ACHN (cell line): ENCODE measurements at places on chromosomes 12 and 14.
A peak's percentile ranks its signal among the peaks of the same experiment; 100 is the strongest.

DNA sequence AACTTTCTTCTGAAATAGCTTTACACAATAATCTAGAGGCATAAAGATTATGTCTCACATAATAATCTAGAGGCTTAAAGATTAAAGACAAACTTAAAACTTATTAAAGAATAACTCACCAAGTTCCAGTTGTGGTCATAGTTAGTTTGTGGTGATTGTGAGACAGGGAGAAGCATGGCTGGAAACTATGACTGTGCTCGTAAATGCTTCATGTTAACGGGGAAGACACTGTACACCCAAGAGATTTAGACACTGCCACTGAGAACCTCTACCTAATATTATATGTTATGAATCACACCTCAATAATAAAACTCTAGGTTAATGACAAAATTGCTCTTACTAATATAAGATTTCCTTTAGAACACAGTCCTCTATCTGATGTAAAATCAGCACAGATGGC, 541.6 kb downstream of the TMEM121 start:
- DNase-seq, result no peak

DNA sequence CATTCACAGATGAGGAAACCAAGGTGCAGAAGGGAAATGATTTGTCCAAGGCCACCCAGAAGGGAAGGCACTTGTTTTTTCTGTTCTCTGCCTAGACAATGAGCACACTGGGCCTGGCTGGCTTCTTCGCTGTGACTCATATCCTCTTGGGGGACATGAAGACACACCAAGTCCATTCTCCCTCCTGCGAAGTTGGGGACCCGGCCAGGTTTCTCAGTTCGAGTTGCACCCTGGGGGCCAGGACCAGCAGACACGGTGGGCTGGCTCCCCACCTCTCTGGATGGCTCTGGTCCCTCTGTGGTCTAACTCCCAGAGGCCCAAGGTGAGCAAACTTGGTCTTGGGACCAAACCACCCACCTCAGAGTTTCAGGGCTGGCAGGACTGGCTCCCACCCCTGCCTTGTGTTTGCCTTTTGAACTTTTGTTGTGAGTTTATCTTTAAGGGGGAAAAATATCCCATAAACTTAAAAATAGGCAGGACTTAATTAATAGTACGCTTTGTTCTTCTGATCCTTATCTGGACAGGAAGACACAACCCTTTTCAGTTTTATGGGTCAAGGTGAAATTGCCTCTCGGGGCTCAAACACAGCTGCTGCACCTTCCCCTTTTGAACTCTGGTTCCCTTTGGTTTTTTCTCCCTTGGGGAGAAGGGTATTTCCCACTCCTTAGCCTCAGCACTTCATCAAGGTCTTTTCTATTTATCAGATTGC, 9.0 kb upstream of the MLEC start:
- peak; percentile 33 for DNase-seq

DNA sequence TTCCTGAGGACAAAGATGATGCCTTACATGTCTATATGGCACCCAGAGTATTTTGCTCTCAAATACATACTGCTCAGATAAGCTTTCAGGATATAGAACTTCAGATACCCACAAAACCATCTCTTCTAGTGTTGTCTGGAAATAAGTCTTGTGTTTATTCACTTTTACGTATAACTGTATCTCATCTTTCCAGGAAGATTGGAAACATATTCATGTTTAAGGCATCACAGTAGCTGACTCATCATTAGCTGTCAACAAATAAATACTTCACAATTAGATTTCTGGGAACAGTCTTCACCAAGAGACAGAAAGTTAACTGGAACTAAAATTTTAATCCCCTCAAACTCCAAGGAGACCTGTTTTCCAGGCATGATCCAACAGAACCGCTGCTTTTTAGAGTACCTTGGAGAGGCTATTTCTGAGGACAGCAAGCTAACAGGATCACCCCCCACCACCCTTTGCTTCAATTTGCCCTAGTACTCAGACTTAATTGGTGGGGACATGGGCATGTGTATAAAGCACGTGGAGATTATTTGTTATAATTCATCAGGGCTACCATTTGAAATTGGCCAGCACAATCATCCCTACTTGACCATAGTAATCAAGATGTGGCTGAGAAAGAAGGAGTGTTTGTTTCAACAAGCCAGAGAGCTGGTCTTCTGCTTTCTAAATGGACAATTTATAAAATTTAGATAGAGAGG, 129.3 kb upstream of the HIF1A start:
- no peak for DNase-seq

- no peak for DNase-seq
These were observed 1.2 kb downstream of the ATP6V0A2 start for GRCh38 chr12:123713398-123713797.

- peak; percentile 20 for DNase-seq
These were observed 56.4 kb upstream of the PIWIL1 start for GRCh38 chr12:130281153-130281799.

DNA sequence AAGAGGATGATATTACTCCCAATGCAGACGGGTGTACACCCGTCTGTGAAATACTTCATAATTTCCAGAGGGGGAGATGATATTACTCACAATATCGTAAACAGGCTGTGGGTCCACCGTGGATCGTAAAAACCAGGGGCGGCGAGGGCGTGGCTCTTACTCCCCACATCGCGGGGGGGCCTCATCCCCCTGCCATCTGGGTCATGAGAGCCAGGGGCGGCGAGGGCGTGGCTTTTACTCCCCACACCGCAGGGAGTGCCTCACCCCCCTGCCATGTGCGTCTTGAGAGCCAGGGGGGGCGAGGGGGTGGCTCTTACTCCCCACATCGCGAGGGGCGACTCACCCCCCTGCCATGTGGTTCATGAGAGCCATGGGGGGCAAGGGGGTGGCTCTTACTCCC, 86.2 kb upstream of the GNG2 start:
- DNase-seq, result no peak

DNA sequence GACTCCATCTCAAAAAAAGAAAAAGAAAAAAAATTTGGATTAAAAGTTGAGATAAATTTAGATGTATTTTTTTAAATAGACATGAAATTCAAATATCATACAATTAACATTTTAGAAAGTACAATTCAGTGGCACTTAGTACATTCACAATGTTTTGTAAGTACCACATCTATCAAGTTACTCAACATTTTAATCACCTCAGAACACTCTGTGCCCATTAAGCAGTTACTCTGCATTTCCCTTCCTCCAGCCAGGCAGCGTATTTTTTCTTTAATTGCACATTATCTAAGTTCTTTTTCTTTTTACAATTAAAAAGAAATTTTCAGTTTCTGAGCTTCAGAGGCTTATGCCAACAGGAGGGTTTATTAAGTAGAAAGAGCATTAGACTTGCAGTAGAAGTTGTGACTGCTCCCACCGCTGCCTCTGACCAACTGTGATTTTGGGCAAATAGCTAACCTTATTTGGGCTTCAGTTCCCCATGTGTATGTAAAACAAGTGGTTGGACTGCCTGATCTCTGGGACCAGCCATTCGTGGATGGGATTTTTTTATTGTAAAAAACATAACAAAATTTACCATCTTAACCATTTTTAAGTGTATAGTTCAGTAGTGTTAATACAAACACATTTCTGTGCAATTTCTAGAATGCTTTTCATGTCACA, 65.7 kb downstream of the WNK1 start:
- no peak for DNase-seq

GRCh38 chr12:124159655-124160054, 135.2 kb upstream of the RFLNA start:
- no peak for DNase-seq

DNA sequence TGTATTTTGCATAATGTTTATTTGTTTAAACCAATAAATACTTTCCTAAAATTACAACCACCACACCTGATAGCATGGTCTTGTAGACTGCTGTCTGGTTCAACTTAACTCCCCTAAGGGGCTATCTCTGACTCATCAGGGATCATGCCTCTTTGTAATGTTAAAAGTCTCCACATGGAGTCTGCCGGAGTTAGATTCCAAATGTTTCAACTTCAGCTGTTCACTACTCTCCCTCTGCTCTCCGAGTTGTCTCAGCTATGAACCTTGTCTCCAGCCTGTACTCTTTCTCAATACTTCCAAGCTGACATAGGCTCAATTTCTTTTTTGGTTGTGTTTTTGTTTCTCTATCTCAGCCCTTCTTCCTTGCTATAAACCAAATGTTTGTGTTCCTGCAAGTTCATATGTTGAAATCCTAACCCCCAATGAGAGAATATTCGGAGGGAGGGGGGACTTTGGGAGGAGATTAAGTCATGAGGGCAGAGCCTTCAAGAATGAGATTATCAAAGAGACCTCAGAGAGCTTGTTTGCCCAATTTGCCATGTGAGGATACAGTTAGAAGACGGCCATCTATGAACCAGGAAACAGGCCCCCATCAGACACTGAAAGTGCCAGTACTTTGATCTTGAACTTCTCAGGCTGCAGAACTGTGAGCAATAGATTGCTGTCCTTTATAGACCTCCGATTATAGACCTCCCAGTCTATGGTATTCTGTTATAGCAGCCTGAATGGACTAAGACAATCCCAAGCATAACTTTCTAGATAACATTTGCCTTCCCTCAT, 858.2 kb downstream of the VRK1 start:
- no peak for DNase-seq

DNA sequence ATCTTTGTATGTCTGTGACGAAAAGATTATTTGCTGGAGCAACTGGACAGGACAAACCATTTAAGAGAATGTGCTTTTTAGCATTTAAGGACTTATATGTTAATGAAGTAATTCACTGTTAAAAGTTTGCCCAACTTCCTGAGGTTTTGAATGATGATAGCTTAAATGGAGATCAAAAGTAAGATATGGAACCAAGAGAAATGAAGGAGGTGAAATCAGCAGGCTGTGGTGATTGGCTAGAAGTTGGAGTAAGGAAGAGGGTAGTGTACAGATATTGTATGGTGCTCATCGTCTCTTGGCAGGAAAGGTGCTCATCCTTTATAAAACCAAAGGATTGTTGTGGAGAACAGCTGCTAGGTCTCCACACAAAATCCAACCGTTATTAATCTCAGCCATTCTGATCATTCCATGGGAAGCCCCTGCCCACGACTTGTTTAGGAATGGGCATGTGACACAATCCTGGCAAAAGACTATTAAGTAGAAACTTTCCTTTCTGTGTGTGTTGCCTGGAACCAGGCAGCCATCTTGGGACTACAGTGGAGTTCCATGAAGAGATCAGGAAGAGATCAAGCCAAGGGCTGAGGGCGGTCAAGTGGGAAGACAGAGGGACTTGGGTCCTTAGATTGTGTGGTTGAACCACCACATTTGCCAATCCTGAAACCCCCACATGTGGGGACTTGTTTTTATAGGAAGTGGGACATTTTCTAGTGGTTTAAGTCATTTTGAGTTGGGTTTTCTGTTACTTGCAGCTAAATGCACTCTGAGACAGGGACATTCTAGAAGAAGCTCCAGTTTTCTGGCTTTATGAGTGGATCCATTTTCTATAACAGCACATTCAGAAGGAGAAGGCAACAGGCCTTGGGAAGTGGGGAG, 56.8 kb upstream of the CHST11 start:
- DNase-seq, result no peak

- DNase-seq, result no peak
These were observed 118.0 kb downstream of the TBX5 start for GRCh38 chr12:114287821-114288525.

DNA sequence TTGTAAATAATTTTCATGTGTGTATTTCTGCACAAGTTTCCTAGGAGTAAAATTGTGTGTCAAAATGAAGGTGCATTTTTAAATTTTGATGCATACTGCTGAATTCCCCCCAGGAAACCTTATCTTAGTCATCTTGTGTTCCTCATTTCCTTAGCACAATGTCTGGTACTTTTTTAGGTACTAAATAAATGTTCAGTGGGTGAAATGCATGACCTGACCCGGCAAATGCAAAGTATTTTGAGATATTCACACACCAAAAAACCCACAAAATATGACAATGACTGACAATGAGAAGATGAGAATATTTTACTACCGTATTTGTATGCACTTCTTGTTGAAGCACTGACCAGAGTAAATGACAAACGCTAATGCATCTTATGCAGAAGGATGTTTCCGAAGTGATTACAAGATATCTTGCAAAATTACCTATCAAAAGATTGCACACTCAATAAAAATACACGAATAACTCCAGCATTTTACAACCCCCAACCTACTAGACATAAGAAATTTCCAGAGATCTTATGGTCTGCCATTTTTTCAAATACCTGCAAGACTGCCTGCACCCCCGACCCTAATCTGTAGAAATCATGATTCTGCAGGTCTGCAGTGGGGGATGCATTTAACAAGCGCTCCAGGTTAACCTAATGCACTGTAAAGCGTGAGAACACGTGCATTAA, 895 bp upstream of the PRKAB1 start:
- DNase-seq, result no peak

GRCh38 chr14:78491048-78491447, 320.9 kb downstream of the NRXN3 start:
- DNase-seq, result no peak

DNA sequence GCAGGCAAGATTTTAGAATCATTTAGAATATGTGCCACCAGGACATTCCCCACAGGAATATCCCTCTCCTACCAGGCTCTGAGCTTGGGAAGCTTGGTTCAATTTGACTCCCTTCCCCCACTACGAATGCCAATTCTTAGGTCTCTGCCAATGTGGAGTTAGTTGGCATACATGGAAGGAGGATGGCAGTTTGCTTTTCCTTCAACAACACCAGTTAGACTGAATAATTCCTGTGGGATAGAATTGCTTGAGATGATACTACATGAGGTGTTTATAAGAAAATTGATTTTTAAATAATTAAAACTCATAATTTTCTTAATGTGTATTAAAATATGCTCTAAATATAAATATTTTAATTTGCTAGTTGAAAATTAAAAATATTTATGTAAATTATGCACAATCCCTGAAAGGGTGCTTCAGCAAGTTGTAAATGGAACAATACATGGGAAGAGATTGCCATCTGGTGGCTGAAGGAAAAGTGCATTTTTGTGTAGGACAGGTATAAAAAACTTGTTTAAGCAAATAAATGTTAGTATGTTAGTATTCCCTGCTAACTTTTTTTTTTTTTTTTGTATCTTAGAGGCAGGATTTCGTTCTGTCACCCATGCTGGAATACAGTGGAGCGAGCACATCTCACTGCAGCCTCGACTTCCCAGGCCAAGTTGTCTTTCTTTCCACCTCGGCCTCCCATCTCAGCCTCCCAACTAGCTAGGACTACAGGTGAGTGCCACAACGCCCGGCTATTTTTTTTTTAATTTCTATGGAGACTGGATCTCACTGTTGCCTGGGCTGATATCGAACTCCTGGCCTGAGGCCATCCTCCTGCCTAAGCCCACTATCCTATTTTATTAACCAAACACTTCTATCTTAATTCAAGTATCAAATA, 25.8 kb upstream of the STRAP start:
- peak; percentile 84 for DNase-seq

DNA sequence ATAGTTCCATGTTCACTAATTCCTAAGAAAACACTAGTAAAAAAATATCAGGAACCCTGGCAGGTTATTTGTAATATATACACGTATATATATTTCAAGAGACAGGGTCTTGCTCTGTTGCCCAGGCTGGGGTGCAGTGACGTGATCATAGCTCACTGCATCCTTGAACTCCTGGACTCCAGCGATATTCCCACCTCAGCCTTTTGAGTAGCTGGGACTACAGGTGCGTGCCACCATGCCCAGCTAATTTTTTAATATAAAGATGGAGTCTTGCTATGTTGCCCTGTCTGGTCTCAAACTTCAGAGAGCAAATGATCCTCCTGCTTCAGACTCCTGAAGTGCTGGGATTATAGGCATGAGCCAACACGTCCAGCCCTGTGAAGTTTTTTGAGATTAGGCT, 16.2 kb downstream of the GPRC5A start:
- no peak for DNase-seq
